ENCODE measurements at places on chromosomes 4 and X. TPM values are rescaled to one million over a fixed set of nuclear protein-coding genes. Genes with fewer than 3 reads are reported as not detected.

- no peak overlapping the region for H3K4me3 ChIP-seq
- H3K27ac ChIP-seq: no peak overlapping the region
- no peaks in the 10 kb centered on the region for H3K36me3 ChIP-seq
- H3K27me3 ChIP-seq: no peaks in the 10 kb centered on the region
- DNase-seq: no peak
Measured at GRCh38 chrX:51192104-51192503, 140.5 kb upstream of the NUDT10 start.

GRCh38 chr4:70425306-70425705 is 27.6 kb downstream of the OPRPN start:
- no peak overlapping the region for H3K4me3 ChIP-seq
- H3K36me3 ChIP-seq: no peaks in the 10 kb centered on the region
- H3K4me1 ChIP-seq: peaks cover 3% of the 10 kb centered on the region
- no peak overlapping the region for H3K27ac ChIP-seq
- no peak for DNase-seq

DNA sequence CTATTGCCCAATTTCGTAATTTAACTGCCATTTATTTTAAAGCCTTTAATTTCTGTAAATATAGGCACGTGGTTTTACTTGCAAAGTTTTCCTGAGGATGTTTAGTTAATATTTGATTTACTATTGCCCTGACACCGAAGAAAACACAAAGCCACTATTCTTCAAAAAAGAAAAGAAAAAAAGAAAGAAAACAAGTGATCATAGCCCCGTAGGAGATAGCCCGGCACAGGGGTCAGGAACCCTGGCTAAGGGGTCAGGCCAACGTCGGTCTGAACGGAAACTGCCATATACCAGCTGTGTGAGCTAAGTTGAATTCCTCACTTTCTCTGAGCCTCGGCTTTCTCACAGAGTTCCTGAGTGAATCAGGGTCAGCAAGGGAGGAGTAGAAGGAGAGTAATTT is 17.7 kb upstream of the LAMP2 start:
- H3K4me1 ChIP-seq: peaks cover 29% of the 10 kb centered on the region
- H3K27ac ChIP-seq: peak overlapping the region; percentile 91
- H3K27me3 ChIP-seq: no peaks in the 10 kb centered on the region

Gene DNAAF6
- polyA plus RNA-seq: not detected

DNA sequence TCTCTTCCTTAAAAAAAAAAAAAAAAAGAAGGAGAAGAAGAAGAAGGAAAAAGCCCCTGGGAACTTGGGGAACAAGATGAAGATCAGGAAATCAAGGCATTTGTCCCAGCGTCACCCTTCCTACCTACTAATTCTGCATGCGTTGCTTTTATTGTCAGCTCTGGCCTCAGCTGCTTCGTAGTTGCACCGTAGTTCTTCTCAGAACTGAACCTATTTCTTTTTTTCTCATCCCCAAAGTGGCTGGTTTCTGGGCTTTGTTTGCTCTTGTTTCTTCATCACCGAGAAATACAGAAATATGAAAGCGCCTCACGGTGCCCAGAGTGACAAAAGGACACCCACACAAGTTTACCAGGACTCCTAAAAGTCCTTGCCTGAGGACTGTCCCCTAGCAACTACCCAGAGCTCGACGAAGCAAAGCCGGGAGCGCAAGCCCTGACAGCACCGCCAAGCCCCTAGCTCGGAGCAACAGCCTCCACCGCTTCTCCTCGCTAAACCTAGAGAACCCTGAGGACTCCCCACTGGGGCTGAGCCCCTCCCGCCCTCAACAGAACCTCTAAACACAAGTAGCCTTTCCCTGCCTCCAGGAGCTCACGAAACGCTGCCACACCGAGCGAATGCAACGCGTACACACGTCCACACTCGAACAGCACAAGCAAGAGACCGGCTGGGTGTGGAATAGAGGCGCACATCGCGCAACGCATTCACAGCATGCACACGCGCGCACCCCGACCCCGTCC is 710 bp downstream of the PRKG2 start:
- H3K4me3 ChIP-seq: no peak overlapping the region
- H3K27ac ChIP-seq: no peak overlapping the region
- no peak for DNase-seq
- H3K4me1 ChIP-seq: no peaks in the 10 kb centered on the region

Gene CABS1
- polyA plus RNA-seq: not detected

Gene CHM
- 15.5 TPM for polyA plus RNA-seq

- H3K4me1 ChIP-seq: no peaks in the 10 kb centered on the region
- H3K4me3 ChIP-seq: no peak overlapping the region
- H3K27me3 ChIP-seq: no peaks in the 10 kb centered on the region
- DNase-seq: no peak
- H3K36me3 ChIP-seq: no peaks in the 10 kb centered on the region
Measured at GRCh38 chrX:112761242-112762207, 79.1 kb downstream of the AMOT start.
